Fibroblast of skin of left biceps (primary cell): ENCODE measurements at places on chromosomes 4 and X.
A peak's percentile ranks its signal among the peaks of the same experiment; 100 is the strongest.

- no peak for DNase-seq
Observed at GRCh38 chr4:53267026-53267425, 98.8 kb downstream of the SCFD2 start.

- DNase-seq, result no peak
Observed at GRCh38 chrX:154010330-154011087, 9.2 kb downstream of the IRAK1 start.

DNA sequence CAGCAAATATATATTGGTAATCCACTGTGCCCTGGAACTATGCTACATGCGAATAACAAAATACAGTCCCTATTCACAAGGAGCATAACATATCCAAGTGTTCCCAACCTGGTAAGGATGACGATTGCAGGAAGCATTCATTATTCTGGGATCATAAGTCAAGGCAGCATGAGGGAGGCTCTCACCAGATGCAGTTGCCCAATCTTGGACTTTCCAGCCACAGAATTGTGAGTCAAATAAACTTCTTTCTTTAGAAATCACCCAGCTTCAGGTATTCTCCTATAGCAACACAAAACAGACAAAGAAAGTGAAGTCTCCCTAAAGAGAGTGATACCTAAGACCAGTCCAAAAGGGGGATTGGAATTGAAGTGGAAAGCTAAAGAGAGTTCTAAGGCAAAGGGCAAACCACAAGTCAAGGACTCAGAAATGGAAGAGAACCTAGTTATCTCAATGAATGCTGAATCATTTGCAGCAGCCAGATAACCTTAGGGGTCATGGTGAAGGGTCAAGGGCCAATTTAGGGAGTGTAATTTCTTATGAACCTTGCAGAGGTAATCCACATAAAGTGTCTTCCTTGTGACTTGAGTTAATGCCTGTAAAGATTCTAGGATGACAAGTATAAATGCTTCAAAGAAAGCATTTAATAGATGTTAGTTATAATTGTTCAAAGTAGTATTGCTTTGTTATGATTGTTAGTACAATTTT, 103.1 kb upstream of the PCDH7 start:
- no peak for DNase-seq

GRCh38 chr4:165096776-165097175, 15.9 kb downstream of the TMEM192 start:
- peak; percentile 9 for DNase-seq

DNA sequence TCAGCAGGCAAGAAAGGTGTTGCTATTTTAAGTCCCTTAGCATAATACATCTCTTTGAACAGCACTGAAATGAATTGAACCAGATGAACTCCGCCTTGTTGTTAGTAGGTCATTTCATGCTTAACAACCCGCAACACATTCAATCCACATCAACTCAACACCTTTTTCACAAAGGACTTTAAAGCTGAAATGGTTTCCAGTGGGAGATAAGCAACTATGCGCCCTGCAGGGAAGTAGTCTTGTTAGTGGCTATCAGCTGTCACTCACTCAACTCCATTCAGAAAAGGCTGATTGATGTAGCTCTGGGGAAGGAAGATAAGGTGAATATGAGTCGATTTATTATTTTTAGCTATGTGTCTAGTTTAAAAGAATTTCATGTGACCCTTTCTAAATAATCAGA, 46.0 kb downstream of the ATP8A1 start:
- no peak for DNase-seq

DNA sequence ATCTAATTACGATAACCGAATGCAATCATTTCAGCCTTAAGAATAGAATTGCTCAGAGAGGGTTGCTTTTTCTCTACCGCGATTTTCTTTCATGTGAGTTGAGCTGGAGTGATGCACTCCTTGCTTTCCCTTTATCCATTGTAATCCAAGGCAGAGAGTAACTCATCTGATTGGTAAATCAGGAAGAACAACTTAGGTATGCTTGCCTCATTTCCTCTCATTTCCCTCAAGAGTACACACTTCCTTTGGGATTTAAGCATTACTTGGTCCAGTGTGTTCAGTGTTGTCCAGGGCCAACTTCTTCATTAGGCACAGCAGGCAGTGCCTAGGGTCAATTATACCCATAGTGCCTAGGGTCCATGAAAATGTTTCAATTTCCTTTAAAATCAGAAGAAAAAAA, 15.7 kb upstream of the N4BP2 start:
- DNase-seq, result no peak
